ENCODE measurements at places on chromosomes 5 and 9. TPM values are rescaled to one million over a fixed set of nuclear protein-coding genes. Genes with fewer than 3 reads are reported as not detected.

Gene LMX1B
- under 0.01 TPM for total RNA-seq

Gene PLAC8L1
- total RNA-seq, result not detected

Gene RAI14
- 149 TPM for total RNA-seq

Gene PIP5K1B
- total RNA-seq, result under 0.01 TPM

Gene LCN15
- 0.13 TPM for total RNA-seq

Gene CDHR2
- 0.25 TPM for total RNA-seq

Gene SLC23A1
- not detected for total RNA-seq

Gene FAM221B
- not detected for total RNA-seq

Gene SIT1
- total RNA-seq, result not detected

Gene INSL6
- total RNA-seq, result not detected

Gene LAMC3
- total RNA-seq, result 5.1 TPM

Gene KIF4B
- total RNA-seq, result 0.26 TPM
